ENCODE measurements at places on chromosomes 13 and 19.

DNA sequence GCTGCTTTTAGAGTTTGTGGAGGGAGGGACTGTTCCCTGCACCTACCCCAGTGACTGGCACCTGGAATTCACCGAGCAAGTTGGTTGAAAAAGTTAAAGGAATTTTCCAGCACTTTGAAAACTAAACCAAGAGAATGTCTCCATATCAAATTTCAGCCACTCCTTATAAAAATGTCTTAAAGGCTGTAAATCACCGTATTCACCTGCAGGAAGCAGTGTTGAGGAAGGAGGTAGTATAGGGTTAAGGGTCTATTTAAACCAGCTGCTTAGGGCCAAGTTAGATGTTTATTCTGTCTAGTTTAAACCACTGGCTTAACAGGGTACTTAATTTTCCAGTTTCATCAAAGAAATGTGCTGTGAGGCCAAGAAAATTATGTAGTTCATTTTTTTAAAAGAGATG lies 3.8 kb upstream of the RAB20 start:
- DNase-seq = no peak

- DNase-seq = no peak
Observed at GRCh38 chr19:10907925-10908324, 20.5 kb downstream of the YIPF2 start.

DNA sequence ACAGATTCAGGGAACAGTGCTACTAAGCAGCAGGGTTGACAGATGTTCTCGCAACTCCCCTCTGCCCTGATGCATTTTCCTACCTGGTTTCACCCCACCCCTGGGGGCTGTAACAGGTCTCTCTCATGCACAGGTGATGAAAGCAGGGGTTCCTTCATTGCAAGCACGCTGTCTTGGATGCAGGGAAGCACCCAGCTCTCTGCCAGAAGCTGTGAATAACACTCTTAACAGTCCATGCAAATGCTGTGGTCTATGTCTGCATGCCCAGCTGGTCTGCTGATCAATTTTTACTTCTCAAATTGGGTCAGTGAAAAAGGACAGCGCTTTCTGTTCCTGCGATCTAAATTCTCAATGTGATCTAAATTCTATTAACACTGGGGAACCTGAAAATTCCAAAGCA lies 246.3 kb upstream of the TSHZ3 start:
- no peak for DNase-seq

GRCh38 chr19:39833464-39834286 lies at the start of gene DYRK1B:
DYRK1B (minus strand) TSS chr19:39834162; CDS start chr19:39831867, 2,295 bp downstream.
- no peak for DNase-seq

GRCh38 chr13:24511019-24511815 lies 1.4 kb downstream of the PARP4 start:
- DNase-seq = peak; percentile 65

DNA sequence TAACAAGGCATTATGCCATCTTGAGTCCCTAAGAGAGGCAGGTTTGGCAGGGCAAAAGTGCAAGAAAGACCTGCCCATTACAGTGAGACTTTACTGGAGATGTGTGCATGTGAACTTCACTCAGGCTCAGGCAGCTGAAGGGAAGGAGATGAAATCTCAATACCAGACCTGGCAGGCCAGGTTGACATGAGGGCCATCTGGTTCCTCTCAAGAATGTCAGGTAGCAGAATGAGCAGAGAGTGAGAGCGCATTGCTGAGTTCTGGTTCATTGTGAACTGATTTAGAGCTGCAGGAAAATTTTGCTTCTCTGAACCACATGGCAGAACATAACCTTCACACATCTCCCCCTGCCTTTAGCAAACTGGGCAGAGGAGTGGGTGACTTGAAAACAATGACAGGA lies 406.3 kb downstream of the GPC5 start:
- DNase-seq = no peak

DNA sequence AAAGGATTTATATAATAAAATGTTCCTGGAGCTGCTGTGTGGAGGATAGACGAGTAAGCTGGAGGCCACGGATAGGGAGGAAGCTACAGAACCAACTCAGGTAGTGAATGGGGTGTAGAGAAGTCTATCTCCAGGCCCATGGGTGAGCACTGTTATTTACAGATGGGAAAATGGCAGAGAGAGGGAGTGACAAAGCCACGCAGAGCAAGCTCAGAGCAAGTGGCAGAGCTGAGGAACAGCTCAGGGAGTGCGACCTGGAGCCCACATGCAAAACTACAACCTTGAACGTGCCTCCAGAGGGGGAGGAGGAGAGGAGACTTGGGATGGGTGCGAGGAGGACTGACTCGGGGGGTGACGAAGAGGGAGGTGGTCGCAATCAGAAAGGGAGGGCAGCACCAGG lies 13.4 kb upstream of the RSPH6A start:
- no peak for DNase-seq

DNA sequence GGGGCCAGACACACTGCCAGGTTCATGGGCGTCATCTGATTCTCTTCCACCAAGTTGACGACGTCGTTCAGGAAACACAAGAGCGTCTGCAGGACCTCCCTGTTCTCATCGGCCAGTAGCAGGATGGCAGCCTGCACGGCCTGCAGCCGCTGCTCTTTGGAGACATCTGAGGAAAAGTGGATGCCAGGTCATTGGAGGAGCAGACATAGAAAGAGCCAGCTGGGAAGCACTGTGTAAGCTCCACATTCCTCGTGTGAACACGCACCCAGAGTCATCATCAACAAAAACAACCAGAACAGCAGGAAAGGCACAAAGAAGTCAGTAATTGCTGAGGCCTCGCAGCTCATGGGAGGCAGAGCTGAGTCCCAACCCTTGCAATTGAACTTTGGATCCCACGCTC lies 96.5 kb downstream of the KL start:
- no peak for DNase-seq

DNA sequence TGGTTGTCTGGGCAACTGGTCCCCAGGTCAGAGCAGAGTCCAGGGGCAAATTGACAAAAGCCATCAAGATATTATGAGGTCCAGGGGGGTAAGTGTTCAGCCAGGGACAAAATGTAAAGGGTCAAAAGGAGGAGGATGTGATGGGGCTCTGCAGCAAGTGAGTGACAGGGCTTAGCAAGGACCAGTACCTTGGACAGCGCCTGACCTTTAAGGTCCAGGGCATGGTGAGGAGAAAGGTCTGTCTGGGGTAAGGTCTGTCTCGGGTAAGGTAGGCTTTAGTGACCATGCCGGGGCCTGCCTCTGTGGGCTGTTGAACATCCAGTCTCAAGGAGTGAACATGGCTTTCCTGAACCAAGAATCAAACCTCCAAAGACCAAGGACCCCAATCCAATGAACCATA lies 6.3 kb upstream of the ZNF358 start:
- no peak for DNase-seq

- DNase-seq = no peak
Observed at GRCh38 chr19:46733690-46734292, 12.1 kb upstream of the FKRP start.

DNA sequence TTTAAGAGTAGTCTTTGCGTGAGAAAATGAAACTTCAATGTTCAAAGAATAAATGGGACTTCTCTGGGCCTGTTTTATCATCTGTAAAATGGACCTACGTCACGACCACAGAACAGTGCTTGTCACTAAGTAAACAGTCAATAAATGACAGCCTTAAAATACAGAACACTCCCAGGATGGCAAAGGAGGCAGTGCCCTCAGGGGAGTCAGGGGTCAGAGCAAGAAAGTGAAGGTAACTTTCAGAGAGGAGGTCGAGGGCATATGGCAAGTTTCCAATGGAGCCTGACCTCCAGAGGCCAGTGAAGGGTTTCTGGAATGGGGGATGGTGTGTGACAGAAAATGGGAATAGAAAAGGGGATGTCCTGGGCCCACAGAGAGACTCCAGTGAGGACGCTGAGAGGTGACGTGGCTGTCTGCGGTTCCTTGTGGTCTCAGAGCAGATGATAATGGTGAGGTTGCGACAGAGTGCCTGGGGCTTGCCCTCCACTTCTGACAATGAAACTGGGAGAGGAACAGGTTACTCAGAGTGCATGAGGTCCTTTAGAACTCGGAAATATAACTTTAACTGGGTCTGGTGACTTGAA lies 91.8 kb downstream of the UBL3 start:
- no peak for DNase-seq

Data from HCT116 (cell line).